Epithelial cell of proximal tubule (primary cell): ENCODE measurements at places on chromosomes 7 and 10.

DNA sequence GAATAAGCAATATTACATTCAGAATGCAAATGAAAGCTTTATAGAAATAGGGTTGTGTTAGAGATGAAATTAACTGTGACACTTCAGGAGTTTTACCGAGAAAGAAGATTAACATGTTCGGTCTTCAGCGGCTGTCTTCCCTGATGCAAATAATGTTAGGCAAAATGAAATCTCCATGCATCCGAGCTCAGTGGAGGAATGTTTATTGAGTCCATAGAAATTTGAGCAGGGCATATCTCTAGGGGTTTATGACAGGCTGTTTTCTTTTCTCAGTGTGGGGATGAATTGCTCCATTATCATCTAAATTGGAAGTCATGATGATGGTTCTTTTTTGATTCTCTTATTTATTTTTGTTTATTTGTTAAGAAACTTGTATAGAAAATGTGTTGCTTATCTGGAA is 31.7 kb downstream of the DYNC1I1 start:
- no peak for DNase-seq

DNA sequence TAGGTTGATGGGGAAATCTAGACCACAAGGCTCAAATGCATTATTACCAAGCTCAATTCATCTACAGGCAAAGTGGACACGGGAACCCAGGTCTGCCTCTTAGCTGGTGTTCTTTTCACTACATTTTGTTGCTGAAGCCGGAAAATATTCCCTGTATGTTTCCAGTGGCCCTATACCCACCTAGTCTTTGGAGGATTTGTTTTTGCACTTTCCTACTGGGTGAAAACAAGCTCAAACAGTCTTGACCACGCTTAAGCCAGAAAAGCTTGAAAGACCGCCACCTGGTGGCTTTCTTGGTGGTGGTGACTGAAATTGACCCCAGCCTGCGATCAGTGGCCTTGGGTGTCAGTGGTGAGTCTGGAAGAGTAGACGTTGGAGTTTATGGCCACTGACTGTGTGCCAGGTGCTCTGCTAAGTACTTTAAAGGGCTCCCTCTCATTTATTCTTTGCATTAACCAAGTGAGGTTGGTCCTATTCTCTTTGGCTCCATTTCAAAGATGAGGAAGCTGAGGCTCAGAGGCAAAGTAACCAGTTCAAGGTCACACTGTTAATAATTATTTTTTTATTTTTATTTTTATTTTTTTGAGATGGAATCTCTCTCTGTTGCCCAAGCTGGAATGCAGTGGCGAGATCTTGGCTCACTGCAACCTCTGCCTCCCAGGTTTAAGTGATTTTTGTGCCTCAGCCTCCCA is 11.1 kb upstream of the CRTAC1 start:
- DNase-seq, result peak; percentile 19

DNA sequence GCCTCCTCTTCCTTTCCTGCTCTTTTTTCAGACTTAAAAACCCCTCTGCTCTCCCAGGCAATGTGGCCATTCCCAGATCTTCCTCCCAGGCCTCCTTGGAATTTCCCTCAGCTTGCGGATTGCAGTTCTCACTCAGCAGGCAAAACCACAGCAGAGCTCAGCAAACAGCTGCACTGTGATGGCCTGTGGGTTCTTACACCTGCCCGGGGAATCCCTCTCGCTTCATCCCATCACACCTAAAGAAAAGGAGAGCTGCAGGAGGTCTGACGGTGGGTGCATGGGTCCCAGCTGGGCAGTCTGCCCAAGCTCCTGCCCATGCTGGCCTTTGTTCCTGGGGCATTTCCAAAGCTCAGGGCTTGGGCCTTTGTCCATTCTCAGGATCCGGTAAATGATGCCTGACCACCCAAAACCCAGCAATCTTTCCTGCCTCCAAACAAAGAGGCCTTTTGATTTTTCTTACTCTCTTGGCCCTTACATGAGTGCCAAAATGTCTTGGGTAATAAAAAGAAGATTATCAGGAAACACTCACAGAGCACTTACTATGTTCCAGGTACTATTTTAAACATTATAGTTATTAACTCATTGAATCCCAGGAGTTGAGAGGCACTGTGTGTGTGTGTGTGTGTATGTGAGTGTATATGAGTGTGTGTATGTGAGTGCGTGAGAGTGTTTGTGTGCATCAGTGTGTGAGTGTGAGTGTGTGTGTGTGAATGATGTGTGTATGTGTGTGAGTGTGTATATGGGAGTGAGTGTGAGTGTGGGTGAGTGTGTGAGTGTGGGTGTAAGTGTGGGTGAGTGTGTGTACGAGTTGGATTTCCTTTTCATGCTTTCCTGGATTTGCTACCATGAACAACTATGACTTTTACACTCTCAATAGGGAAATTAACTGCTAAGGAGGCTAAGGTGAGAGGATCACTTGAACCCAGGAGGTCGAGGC is 64.5 kb upstream of the PODXL start:
- DNase-seq, result no peak

- no peak for DNase-seq
Observed at GRCh38 chr10:86711513-86712316, 43.4 kb downstream of the LDB3 start.

DNA sequence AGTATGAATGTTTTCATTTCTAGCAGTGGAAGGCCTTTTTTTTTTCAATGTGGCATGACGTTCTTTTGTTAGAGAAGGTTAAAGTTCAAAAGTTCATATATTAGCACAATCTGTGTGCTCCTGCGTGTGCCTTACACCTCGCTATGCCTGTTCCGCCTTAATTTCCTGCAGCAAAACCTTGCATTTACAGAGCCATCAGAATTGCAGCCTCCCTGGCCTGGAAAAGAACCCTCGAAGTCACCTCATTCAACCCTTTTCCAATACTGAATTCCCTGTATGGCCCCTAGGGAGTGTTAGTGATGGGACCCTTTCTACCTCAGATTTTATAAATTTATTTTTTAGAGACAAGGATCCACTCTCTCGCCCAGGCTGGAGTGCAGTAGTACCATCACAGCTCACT is 103.5 kb upstream of the ZNF438 start:
- no peak for DNase-seq

DNA sequence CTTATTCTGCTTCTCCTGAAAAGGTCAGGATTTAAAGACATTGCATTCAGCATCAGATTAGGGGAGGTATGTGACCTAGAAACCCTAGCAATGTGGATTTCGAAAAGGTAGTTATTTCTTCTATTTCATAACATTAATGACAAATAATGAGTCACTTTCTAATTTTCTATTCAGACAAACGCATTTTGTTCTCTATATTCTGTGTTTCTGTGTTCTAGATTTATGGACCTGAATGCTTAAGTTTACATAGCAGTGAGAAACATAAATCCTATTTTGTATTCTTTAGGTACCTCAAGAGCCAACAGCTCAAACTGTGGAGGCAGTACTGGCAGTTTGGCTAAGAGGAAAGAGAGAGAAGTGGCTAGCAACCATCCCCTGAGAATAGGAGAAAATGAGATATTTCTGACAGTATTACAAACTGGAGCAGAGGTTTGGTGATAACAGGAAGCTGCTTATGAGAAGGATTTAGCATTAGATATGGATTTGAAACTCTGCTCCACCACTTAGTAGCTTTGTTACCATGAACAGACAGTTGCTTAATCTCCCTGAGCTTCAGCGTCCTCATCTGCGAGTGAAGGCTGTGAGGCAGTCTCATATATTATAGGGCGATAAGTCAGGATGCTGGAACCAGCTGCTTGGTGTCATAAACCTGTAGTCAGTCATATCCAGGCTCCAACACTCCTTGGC is 28.2 kb downstream of the CDK14 start:
- no peak for DNase-seq

- no peak for DNase-seq
Observed at GRCh38 chr10:70337201-70337651, 45.2 kb downstream of the LRRC20 start.
